ENCODE measurements at places on chromosomes 16 and 17. TPM values are rescaled to one million over a fixed set of nuclear protein-coding genes. Genes with fewer than 3 reads are reported as not detected.

GRCh38 chr16:15829460-15829859 lies 27.4 kb downstream of the MYH11 start:
- DNase-seq, result no peak

- no peak for DNase-seq
Observed at GRCh38 chr16:56468800-56469199, 17.4 kb downstream of the OGFOD1 start.

- DNase-seq, result no peak
Observed at GRCh38 chr17:66527335-66527734, 224.9 kb downstream of the PRKCA start.

DNA sequence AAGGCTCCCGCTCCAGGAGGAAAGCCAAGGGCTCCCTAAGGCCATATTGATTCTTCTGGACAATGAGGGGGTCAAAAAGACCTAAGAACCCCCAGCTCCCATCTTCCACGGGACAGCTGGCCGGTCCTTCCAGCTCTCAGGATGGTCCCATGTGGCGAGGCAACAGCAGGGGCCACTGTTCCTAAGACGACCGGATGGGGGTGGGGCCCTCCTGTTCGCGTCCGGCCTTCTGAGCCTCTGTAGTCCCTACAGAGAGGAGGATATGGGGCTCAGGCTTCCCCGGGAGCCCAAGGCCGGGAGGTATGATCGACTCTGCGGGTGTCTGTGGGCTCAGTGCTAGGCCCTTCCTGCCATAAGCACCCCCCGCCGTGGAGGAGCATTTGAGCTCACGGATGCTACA lies 6.0 kb upstream of the DCXR start:
- no peak for DNase-seq

GRCh38 chr17:31568121-31568520 lies 176.6 kb downstream of the RAB11FIP4 start:
- no peak for DNase-seq

DNA sequence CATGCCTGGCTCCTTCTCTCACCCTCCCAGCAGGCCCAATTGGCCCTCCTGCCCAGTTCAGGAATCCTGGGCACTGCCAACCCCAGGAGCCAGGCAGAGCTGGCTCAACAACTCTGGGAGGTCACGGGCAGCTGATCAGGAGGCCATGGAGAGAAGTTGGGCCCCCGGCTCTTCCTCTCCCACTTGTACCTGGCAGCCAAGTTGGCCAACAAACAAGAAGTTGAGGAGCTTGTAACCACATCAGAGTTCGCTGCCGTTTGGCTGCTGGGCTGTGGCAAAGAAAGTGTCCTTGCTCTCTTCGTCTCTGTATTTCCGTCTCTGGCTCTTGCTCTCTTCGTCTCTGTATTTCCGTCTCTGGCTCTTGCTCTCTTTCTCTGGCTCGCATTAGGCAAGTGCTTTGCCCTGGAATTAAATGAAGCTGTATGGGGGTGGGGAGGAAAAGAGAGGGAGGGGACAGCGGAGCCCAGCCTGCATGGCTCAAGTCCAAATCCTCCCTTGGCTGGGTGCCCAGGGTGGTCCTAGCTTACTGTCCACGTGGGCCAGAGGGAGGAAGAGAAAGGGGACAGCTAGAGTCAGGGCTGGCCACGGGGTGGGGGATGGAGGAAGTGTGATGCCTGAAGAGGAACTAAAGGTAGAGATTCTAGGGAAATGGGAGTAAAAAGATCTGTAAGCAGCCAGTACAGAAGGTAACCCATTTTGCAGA lies 7.8 kb upstream of the TMEM132E start:
- no peak for DNase-seq

DNA sequence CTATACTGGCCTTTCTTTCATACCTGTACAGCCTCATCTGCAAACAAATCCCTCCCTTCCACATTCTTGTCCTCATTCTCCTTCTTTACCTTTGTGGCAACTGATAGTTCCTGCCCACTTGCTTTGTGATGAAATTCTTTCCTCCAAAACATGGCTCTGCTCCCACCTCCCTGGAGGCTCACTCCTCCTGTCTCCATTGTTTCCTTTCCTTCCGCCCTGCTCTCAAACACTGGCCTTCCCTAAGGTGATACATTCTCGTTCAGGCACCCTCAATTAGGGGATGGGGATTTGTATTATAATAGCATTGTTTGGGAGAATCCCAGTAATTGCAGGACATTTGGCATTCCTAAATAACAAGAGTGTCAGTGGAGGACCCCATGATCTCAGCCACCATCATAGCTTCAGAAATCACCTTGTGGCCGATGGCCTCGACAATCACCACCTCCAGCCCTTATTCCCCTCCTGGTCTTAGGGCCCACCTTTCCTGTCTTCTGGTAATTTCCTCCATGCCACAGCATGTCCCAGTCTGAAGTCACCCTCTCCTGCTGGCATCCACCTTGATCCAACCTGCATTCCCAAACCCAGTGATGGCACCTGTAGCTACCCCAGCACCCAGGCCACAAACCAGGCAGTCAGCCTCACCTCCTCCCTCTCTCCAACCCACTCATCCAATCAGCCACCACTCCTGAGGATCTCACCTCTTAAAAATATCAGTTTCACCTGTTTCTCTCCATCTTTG lies 7.9 kb downstream of the UNC119 start:
- no peak for DNase-seq

GRCh38 chr17:80773243-80773991 lies 218.2 kb upstream of the CHMP6 start:
- DNase-seq, result peak; percentile 76

CTRB2 gene
- total RNA-seq, result not detected

DNA sequence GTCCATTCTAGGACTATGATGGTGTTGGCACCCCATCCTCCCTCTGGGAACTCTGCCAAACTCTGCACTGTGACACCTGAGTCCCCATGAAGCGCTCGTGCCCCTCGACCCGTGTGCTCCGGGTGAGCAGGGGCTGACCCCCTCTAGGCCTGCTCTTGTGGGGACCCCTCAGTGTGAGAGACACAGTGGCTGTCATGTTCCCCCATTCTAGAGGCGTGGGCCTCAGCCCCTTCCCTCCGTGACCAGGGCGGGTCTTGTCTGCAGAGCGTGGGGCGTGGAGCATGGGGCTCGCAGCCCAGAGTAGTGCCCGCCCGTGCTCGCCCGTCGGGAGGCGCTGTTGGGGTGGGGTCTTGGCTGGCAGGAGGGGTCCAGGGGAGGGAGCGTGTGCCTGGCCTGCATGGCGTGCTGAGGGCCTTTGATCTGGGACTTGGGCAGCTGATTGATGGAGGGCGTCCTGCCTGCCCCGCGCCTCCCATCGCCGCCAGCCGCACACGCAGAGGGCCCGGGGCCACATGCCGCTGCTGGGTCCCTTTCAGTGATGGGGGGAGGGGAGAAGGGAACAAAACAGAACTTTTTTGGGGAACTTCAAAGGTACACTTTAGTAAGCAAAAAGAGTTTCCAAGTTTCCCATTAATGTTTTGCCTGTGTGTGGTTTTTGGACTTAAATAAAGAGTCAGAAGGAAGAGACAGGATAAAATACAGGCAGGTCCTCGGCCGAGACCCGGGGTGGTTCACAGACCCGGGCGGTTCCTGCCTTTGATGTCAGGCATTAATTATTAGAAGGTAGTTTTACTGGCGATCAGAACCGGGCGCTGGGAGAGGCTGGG lies 22.5 kb downstream of the CENPX start:
- DNase-seq, result no peak

- no peak for DNase-seq
Observed at GRCh38 chr17:34225046-34225445, 30.0 kb upstream of the CCL2 start.

- no peak for DNase-seq
Observed at GRCh38 chr16:55052741-55053415, 122.2 kb downstream of the IRX5 start.

DOC2B gene
- not detected for total RNA-seq

- no peak for DNase-seq
Observed at GRCh38 chr16:908526-909155, 62.1 kb downstream of the LMF1 start.

DNA sequence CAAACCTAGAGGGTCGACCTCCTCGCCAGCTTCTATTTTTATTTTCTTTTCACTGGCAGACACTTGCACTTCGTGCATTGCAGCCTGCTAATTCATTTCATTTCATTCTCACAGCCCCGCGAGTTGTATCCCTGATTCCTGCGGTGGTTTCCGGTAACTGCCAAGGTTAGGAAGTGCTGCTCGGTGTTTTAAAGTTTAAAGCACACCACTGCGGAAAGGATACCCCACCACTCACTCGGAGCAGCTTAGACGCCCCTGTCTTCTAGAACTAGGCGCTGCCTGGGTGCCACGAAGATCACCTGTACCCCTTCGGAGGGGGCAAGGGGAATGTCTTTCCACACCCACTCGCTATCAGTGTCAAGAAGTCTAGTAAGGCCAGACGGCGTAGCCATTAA lies 509 bp downstream of the CNEP1R1 start:
- peak; percentile 36 for DNase-seq

DNA sequence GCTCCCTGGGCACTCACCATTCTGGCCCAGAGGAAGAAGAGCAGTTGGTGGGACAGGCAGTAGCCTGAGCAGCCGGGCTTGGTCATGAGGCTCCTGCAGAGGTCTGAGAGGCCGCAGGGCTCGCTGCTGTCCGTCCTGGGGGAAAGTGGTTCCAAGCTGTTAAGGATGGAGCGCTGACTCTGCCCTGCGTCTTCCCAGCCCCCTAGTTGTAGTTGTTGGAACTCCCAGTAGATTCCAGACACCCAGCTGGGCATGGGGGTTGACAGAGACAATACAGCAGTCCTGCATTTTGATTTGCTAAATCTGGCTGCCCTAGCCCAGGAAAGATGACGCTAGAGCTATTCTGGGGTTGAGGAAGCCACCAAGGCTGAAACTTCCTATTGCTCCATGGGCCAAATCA lies 7.3 kb downstream of the C16orf89 start:
- DNase-seq, result no peak

DNA sequence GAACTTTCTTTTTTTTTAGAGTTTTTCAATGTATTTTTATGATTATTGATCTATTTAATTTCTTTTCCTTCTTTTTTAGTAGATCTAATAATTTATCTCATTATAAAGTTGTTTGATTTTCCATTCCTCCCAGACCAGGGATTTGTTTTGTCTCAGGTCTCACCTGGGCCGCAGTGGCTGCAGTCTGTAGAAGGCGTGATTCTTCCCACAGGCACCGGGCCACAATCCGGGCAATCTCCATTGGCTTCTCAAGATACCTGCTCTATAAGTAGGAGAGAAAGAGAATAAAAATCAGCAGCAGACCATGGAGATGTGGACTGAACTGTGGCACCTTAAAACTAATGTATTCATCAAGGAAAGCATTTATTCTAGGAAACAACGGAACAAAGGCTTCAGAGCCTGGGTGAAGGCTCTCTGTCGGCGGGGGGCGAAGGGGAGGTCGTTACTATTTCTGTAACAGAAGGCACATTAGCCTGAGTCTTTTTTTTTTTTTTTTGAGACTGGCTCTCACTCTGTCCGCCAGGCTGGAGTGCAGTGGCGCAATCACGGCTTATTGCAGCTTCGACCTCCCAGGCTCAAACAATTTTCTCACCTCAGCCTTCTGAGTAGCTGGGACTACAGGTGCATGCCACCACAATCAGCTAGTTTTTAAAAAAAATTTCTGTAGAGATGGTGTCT lies 42.7 kb downstream of the STAT3 start:
- DNase-seq, result no peak

GRCh38 chr17:45809499-45809898 lies 25.4 kb downstream of the CRHR1 start:
- DNase-seq, result no peak

CDK5R1 gene
- total RNA-seq, result 2.0 TPM

CES2 gene
- total RNA-seq, result 27.6 TPM

GRCh38 chr17:16286947-16287562 lies 66.2 kb downstream of the CENPV start:
- peak; percentile 50 for DNase-seq

GRCh38 chr16:79076047-79076767 lies 524.3 kb downstream of the MAF start:
- DNase-seq, result no peak

DNA sequence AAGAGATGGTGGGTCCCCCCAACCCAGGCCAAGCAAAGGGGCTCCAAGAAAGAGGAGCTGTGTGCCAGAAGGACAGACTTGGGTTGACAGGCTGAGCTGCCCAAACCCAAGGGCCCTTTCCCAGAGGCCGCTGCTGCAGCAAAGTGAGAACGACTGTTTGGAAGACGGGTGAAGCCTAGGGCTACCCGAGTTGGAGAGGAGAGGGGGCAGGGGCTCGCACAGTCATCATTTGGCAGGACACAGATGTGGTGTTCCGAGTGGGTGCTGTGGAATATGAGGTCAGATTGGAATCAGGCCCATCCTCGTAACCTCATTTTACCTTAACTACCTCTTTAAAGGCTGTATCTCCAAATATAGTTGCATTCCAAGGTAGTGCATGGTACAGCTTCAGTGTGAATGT lies 5.3 kb upstream of the MFAP4 start:
- DNase-seq, result no peak

- no peak for DNase-seq
Observed at GRCh38 chr17:40951011-40951622, 13.7 kb upstream of the KRT23 start.

NLRC5 gene
- total RNA-seq, result 305 TPM

GRCh38 chr17:28335959-28336871 lies 654 bp downstream of the TNFAIP1 start:
- no peak for DNase-seq

GRCh38 chr16:57179215-57179828 lies 6.5 kb downstream of the PSME3IP1 start:
- no peak for DNase-seq

GJD3 gene
- not detected for total RNA-seq

DNA sequence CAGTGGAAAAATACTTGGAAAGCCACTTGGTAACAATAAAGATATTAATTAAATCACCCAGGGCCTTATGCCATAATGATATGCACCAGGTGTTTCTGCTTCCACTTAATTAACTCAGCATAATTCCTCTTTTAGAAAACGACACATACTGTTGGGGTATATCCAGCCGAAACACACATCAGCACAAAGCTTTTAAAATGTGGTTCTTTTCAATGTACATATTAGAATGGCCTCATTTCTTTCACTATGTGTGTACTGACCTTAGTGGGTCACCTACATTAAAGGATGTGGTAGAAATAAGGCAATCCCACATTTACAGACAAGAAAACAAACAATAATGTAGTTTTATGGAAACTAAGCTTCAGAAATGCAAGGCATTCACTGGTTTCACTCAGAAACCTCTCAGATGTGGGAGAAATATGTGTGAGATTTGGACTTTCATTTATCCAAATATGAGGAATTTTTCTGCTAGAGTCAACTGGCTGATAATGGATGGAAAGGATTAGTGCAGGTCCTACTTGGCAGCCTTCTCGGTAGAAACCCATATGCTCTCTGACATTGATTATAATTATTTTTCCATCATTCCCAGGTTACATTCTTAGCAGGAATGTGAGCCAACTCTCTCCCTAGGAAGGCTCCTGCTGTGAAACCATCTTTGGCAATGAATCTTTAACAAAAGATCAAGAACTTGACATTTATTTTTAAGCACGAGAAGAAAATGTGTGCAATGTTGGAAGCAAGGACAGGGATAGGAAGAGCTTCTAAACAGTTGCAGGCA lies 66.7 kb upstream of the DHX40 start:
- no peak for DNase-seq

DNA sequence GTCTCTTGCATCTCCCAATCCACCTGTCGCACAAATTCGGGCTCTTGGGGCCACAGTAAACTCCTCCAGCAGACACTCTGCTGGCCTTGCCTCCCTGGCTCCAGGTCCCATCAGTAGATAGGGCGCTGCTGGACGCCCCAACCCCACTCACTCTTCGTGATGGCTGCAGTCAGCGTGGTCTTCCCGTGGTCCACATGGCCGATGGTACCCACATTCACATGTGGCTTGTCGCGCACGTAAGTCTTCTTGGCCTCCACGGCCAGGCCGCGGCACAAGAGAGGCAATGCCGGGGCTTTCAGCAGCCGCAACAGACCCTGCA lies 428 bp downstream of the TUFM start:
- DNase-seq, result peak; percentile 30

All from OCI-LY7 (cell line).